ENCODE measurements at places on chromosomes 5 and 9. TPM values are rescaled to one million over a fixed set of nuclear protein-coding genes. Genes with fewer than 3 reads are reported as not detected.

DNA sequence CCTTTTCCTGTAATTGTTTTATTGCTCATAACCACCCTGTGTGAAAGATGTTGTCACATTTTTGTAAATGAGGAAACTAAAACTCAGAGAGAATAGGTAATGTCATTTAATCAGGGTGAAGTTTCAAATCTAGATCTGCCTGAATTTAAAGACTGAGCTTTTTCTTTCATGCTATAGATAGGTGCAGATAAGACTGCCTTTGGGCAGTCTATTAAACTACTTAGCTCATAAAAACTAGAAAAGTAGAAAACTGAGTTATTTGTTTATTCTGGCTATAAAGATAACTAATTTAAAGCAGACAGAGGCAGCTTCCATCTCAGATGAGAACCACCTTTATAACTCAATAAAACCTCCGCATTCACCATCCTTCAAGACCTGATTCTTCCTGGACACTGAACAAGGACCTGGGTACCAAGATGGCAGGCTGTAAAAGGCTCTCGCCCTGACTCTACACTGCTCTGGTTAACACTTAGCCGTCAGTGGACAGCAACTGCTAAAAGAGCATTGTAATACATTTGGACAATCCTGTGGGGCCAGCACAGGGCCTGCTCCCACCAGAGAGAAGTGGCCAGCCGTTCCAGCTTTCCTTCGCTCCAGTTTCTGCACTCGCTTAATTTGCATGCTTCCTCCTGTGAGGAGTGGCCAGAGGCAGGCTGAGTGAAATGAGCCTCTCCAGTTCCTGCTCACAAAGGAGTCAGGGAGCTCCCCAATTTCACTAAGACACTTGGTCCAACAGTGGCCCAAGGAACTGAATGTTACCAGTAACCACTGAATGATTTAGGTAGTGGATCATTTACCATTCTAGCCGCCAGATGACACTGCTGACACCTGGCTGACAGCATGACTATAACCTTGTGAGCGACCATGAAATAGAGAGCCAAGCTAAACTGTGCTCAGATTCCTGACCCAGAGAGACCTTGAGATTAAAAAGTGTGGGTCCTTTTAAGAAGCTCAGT lies 566.4 kb downstream of the EFNA5 start:
- no peak overlapping the region for H3K27ac ChIP-seq
- H3K4me1 ChIP-seq, result no peaks in the 10 kb centered on the region
- H3K4me3 ChIP-seq, result no peak overlapping the region
- no peak for DNase-seq
- no peaks in the 10 kb centered on the region for H3K36me3 ChIP-seq
- H3K27me3 ChIP-seq, result no peaks in the 10 kb centered on the region

DNA sequence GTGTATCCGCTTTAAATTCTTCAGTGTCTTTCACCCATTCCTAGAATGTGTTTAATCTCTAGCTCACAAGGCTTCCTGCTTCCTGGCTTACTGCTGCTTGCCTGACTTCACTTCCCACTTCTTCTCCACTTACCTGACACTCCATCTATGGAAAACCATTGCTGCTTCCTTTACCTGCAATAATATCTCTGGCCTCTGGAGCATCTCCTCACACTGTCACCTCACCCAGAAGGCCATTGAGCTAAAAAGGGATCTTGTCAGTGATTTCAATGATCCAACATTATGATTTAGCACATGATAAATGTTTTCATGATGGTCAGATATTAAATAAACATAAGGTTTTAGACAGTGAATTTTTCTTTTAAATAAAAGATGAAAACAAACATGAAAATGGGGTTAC lies 281.1 kb downstream of the MRPS30 start:
- no peaks in the 10 kb centered on the region for H3K27me3 ChIP-seq
- no peak overlapping the region for H3K27ac ChIP-seq
- no peaks in the 10 kb centered on the region for H3K4me1 ChIP-seq
- no peak overlapping the region for H3K4me3 ChIP-seq
- no peak for DNase-seq
- no peaks in the 10 kb centered on the region for H3K36me3 ChIP-seq

GRCh38 chr9:89843591-89843990 lies 238.8 kb downstream of the GADD45G start:
- no peak for DNase-seq
- peaks cover 7% of the 10 kb centered on the region for H3K27me3 ChIP-seq
- H3K4me1 ChIP-seq, result no peaks in the 10 kb centered on the region
- no peak overlapping the region for H3K27ac ChIP-seq
- H3K36me3 ChIP-seq, result no peaks in the 10 kb centered on the region
- no peak overlapping the region for H3K4me3 ChIP-seq

GRCh38 chr9:70257991-70258691 lies 637 bp upstream of the SMC5 start:
- H3K4me1 ChIP-seq, result peaks cover 49% of the 10 kb centered on the region
- peaks cover 36% of the 10 kb centered on the region for H3K36me3 ChIP-seq
- H3K27me3 ChIP-seq, result no peaks in the 10 kb centered on the region
- no peak for DNase-seq
- peak overlapping the region; percentile 96 for H3K4me3 ChIP-seq
- peak overlapping the region; percentile 94 for H3K27ac ChIP-seq

GRCh38 chr5:125038477-125038876 lies 292.0 kb upstream of the ZNF608 start:
- no peaks in the 10 kb centered on the region for H3K27me3 ChIP-seq
- no peaks in the 10 kb centered on the region for H3K36me3 ChIP-seq
- H3K4me3 ChIP-seq, result no peak overlapping the region
- no peak for DNase-seq
- H3K27ac ChIP-seq, result no peak overlapping the region
- no peaks in the 10 kb centered on the region for H3K4me1 ChIP-seq

- H3K4me3 ChIP-seq, result no peak overlapping the region
- no peaks in the 10 kb centered on the region for H3K36me3 ChIP-seq
- no peak for DNase-seq
- no peaks in the 10 kb centered on the region for H3K27me3 ChIP-seq
- H3K4me1 ChIP-seq, result no peaks in the 10 kb centered on the region
- H3K27ac ChIP-seq, result no peak overlapping the region
Observed at GRCh38 chr5:1021136-1021968, 12.8 kb downstream of the NKD2 start.

GRCh38 chr9:130244548-130245165 lies 20.9 kb upstream of the HMCN2 start:
- no peak for DNase-seq
- H3K27me3 ChIP-seq, result peaks cover 10% of the 10 kb centered on the region
- no peak overlapping the region for H3K4me3 ChIP-seq
- H3K36me3 ChIP-seq, result no peaks in the 10 kb centered on the region
- H3K27ac ChIP-seq, result no peak overlapping the region

DNA sequence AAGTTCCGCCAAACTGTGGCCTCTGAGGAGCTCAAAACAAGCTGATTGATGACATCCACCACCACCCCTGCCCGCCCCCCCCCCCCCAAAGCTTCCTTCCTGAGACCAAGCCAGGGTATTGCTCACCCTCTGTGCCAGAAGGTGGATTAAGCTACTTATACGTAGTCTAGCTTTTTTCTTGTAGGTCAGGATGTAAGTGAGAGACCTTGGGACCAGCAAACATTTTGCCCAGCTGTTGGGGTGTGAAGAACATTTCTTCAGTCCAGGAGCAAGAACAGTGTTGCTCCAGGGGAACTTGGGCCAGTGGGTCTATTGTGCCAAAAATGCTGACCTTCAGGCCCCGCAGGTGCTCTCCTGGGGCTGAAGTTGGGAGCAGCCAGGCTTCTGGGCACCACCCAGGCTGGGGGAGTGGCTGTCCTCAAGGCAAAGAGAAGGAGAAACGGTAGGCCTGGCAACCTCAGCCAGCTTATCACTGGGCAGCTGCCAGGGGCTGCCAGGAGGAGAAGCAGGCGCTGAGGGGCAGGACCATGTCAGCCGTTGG lies 18.0 kb downstream of the NEURL1B start:
- H3K27ac ChIP-seq, result no peak overlapping the region
- H3K27me3 ChIP-seq, result peaks cover 2% of the 10 kb centered on the region

DNA sequence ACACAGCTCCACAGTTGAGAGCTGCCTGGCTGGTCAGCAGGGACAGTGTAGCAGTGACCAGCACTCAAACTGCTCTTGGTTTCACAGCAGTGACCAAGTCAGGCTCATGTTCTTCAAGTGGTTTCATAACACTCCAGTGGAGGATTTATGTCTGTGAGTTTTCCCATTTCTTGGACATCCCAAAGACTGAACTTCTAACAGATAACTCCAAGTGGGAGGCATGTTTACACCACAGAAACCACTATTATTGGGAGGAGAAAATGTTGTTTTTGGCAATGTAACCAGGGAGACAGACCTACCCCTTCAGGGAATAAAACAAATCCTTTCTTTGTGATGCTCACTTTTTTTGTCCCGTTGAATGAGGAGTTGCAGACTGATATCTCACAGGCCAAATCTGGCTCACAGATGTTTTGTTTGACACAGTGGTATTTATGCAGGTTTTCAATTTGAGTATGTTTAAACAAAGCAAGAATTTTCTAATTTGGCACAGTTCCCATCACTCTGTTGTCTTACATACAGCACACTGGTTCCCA lies 141.5 kb downstream of the RMI1 start:
- DNase-seq, result no peak
- no peak overlapping the region for H3K27ac ChIP-seq

GRCh38 chr5:125160787-125161502 lies 414.5 kb upstream of the ZNF608 start:
- no peak for DNase-seq
- H3K36me3 ChIP-seq, result no peaks in the 10 kb centered on the region
- H3K27me3 ChIP-seq, result no peaks in the 10 kb centered on the region
- no peak overlapping the region for H3K27ac ChIP-seq
- no peak overlapping the region for H3K4me3 ChIP-seq

- peaks cover 21% of the 10 kb centered on the region for H3K36me3 ChIP-seq
- peaks cover 28% of the 10 kb centered on the region for H3K4me1 ChIP-seq
- H3K27me3 ChIP-seq, result peaks cover 9% of the 10 kb centered on the region
Observed at GRCh38 chr5:32445831-32446614, 1.5 kb upstream of the ZFR start.

DNA sequence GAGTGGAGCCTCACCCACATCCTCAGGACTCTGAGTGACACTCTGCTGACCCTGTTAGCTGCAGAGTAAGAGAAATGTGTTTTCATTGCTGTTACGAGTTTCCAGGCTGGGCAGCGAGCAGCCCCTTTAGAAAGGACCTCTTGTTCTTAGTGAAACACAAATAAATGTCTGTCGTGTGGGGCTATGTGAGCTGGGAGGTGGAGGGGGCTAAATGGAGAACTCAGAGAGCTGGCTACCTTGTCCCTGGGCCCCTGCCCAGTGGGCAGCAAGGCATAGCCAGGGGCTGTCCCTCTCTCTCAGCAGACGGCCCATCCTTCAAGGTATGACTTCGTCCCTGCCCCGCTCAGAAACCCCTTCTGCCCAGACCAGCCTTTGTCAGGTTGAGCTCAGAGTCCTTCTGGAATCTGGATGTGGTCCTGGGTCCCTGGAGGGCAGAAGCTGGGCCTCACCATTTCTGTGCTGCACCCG lies 10.2 kb downstream of the DCANP1 start:
- peaks cover 6% of the 10 kb centered on the region for H3K27me3 ChIP-seq
- no peak for DNase-seq
- no peaks in the 10 kb centered on the region for H3K36me3 ChIP-seq
- H3K4me1 ChIP-seq, result no peaks in the 10 kb centered on the region
- no peak overlapping the region for H3K4me3 ChIP-seq
- H3K27ac ChIP-seq, result no peak overlapping the region

The FOXD4 gene
- 0.71 TPM for total RNA-seq

The LHX3 gene
- total RNA-seq, result not detected

The CARD9 gene
- total RNA-seq, result 0.69 TPM

The ARL14EPL gene
- not detected for total RNA-seq

The RGS7BP gene
- not detected for total RNA-seq

The BARHL1 gene
- total RNA-seq, result not detected
